H4 (cell line): ENCODE measurements at places on chromosomes 13 and 19. TPM values are rescaled to one million over a fixed set of nuclear protein-coding genes. Genes with fewer than 3 reads are reported as not detected.
A peak's percentile ranks its signal among the peaks of the same experiment; 100 is the strongest.

The RNF225 gene
- total RNA-seq, result not detected in 2 replicates

DNA sequence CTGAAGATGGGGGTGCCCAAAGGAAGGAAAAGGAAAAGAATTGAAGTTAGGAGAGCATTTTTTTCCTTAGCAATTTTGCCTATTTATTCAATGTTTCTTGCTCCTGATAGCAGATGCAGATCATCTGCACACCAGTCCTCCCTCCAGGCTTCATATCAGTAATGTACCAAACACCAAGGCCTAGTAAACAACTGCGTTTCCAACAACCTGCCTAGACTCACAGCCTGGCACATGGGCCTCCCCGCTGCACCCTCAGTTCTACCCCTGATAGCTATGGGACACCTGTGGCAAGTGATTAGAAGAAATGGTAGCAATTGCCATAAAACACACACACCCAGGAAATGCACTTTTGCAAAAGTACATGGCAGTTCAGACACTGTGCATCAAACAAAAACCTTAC lies 30.4 kb upstream of the HMGB1 start:
- DNase-seq, result no peak

- DNase-seq, result no peak
These were observed 11.4 kb downstream of the ZNF560 start for GRCh38 chr19:9487016-9487415.

- peak; percentile 30 for DNase-seq
These were observed 117.1 kb upstream of the ZNF91 start for GRCh38 chr19:23512151-23512925.

DNA sequence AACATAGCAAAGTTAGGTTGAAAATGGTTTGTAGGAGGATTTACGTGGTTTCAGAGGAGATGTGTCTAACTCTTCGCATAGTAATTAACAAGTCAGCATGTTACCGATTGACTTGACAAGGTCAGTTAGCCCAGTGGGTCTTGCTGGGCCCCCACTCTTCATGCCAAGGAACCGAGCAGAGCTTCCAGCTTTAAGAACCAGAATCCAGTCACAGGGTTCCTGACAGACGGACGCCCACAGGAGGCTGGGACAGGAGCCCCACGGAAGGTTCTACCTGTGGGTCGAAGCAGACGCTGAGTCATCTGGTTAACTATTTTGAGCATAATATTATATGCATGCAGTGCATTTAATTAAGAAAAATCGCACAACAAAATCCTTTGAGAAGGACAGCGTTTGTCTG lies 3.5 kb downstream of the TMEM255B start:
- DNase-seq, result no peak
